Stimulated activated CD4-positive, alpha-beta T cell treated with anti-CD3 and anti-CD28 coated beads, Interleukin-15, amount 100 ng/mL, for 1 hour (primary cell): ENCODE measurements at places on chromosomes 3 and 15.

- DNase-seq: no peak
Measured at GRCh38 chr3:101036676-101037075, 43.5 kb upstream of the ABI3BP start.

DNA sequence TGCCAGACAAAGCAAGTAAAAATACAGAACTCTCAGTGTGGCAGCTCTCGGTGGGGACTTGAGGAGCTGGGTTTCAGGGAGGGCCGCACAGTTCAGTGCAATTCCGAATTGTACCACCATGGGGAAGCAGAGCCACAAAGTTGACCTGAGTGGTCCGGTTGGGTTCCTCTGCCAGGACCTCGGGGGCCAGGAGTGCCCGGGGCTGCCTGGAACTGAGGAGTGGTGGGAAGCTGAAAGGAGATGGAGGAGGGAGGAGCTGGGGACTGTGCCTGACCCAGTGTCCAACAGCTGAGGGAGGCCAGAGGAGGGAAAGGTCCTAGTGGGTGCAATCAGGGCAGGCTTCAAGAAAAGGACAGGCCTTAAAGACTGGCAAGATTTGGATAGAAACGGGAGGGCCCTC is 32.2 kb upstream of the TRH start:
- no peak for DNase-seq

GRCh38 chr3:158788446-158788845 is 13.4 kb upstream of the MFSD1 start:
- DNase-seq: no peak

- no peak for DNase-seq
Measured at GRCh38 chr3:17183951-17184550, 299.3 kb downstream of the PLCL2 start.

GRCh38 chr15:99735868-99736267 is 2.6 kb upstream of the LYSMD4 start:
- DNase-seq: no peak

DNA sequence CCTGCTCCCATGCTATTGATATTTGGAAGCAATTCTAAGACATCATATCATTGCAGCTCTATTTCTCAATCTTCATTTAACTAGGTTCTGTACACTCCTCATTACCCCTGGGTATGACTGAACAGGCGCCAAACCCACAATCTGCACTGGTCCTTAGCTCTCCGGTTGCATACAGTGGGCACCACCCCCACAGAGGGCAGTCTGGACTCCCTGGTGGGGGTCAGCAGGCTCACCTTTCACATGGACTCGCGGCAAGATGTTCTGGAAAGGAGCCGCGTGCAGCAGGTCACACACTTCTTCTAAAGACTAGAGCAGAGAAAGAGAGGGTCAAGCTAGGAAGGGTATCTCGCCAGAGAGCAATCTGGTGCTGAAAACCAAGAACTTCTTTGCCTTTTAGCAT is 36.5 kb downstream of the NIPA2 start:
- DNase-seq: no peak
